ENCODE measurements at places on chromosomes 16 and 17.

GRCh38 chr16:66534376-66534799, 15.5 kb downstream of the TK2 start:
- no peak for DNase-seq

DNA sequence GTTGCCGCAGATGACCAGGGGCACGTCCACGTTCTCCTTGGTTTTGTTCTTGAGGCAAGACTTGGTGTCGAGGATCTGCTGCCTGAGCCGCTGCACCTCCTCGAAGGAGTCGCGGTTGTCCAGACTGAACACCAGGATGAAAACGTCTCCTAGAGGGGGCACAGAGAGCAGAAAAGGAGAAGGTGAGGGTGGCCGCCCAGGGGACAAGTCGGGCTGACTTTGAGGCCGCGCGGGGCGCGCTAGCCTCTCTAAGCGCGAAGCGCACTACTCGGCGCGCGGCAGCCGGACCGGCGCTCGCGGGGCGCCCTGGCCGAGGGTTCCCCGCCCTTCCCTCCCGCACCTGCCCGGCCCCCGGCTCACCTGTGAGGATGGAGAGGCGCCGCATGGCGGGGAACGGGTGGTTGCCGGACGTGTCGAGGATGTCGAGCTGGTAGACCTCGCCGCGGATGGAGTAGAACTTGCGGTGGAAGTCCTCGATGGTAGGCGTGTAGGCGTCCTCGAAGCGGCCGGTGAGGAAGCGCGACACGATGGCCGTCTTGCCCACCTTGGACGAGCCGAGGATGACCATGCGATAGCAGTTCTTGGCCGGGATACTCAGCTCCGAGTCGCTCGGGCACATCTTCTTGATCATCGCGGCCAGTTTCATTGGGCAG, 533 bp downstream of the RASD1 start:
- no peak for DNase-seq

DNA sequence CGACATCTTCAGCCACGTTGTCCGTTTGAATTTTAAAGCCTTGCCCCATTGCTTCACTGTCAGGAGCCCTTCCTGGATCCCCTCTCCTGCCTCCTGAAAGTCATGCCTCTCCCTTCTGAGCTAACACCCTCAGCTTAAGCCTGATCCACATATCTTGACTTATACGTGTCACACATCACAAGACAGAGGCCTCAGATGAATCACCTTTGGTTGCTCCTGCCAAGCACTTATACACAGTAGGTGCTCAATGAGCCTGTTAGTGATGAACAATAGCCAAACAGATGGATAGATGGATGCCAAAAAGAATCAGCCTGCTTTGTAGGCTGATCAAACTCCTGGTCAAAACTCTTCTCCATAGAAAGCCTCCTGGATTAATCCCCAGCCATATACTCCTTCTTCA, 31.8 kb downstream of the PITPNM3 start:
- DNase-seq, result no peak

DNA sequence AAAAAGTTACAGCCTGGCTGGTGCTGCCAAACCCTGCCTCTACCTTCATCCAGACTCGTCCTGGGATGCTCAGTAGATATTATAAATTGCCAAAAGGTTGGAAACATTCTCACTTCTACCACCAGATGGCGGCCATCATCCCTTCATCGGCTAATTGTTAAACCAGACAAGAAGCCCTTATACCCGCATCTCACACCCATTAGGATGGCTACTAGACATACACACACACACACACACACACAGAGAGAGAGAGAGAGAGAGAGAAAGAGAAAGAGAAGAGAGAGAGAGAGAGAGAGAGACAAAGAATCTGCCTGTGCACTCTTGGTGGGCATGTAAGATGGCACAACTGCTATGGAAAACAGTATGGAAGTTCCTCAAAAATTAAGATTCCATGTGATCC, 15.0 kb upstream of the SCIMP start:
- DNase-seq, result peak; percentile 49

DNA sequence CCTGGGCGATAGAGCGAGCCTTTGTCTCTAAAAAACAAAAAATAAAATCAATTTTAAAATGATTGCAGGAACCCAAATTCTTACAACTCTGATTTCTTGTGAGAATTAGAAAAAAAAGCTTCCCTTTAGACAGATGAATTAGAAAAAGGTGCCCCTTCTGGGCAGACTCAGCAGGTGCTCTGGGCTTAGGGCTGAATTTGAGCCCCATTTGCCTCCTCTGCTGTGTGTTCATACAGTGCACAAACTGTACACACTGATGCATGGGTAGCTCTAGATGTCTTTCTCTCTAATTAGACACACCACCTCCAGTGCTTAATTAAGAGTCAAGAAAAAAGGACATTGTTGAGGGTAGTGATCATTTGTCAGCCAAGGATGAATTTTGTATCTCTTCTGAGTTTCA, 38.5 kb upstream of the NOL11 start:
- DNase-seq, result no peak
